ENCODE measurements at places on chromosomes 16 and 17.
A peak's percentile ranks its signal among the peaks of the same experiment; 100 is the strongest.

- no peak for DNase-seq
These were observed 127.1 kb downstream of the ENGASE start for GRCh38 chr17:79201536-79202227.

- no peak for DNase-seq
These were observed 55.0 kb downstream of the SALL1 start for GRCh38 chr16:51095890-51096626.

GRCh38 chr16:20938426-20938825 lies 37.9 kb downstream of the LYRM1 start:
- no peak for DNase-seq

- DNase-seq: no peak
These were observed 6.2 kb downstream of the SULT1A2 start for GRCh38 chr16:28590384-28591340.

- no peak for DNase-seq
These were observed 20.4 kb downstream of the DNAJC7 start for GRCh38 chr17:41996855-41997164.

- no peak for DNase-seq
These were observed 54.2 kb downstream of the CRISPLD2 start for GRCh38 chr16:84874004-84874435.

DNA sequence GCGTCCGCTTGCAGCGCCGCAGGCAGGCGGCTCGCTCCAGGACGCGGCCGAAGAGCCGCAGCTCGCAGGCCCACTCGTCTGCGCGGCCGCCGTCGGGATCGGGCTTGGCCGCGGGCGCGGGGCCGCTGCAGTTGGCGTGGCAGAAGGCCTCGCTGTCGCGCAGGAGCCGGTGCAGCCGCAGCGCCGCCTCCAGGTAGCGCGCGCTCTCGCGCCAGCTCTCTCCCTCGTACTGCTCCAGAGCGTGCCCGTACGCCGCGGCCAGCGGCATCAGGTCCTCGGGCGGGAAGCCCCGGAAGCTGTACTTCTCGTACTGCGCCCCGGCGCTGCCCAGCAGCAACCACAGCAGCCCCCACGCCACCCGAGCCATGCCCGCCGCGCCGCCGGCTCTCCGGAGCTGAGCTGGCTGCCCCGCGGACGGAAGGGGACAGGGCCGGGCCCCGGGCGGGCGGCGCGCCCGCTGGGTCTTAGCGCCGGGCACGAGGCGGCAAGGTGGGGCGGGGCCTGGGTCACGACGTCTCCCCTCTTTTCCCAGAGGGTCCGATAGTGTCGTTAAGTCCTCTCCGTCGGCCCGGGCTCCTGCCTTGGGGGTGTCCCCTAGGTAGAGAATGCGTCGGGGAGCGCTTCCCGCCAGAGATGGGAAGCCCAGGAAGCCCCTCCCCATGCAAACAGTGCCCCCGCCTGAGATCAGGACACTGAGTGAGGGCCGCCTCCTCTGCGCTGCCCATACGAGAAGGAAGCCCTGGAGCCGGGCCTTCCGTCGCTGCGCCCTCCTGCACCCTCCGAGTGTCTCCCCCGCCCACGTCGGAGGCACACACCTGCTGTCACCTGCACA lies at the start of gene P3H4:
P3H4 (minus strand) TSS at position 401 of the 832 bp plus-strand sequence; CDS start at position 367, 34 bp downstream.
- DNase-seq: peak; percentile 46

DNA sequence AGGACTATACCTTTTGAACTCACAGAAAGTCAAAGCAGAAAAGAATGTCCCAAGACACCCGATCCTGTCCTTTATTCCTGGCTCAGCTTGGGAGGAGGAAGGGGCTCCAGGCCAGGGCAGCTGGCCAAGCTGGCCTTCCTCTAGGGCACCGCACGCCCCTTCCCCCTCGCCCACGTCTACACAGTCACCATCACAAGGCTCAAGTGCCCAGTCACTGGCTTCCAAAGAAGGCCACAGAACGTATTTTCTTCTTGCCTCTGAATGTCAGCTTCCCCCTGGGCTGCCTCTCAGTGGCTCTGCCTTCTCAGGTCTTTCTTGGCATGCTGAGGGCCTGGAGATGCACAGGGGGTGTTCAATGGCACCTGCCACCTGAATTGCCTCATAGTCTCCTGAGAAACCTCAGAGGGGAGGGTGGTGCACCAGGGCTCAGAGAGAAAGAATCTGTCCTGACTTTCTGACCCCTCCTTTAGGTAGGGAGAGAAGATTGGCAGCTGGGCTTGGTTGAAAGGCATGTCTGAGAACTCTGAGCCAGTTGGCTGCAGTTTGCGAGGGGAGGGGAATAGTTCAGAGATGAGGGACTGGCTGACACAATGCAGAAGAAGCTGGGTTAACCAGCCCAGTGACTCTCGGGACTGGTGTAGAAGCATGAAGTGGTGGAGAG lies 2.1 kb downstream of the DHRS11 start:
- no peak for DNase-seq

GRCh38 chr16:23842137-23842600 lies 6.4 kb downstream of the PRKCB start:
- no peak for DNase-seq

GRCh38 chr17:63150994-63151464 lies 185.0 kb downstream of the TANC2 start:
- DNase-seq: no peak

DNA sequence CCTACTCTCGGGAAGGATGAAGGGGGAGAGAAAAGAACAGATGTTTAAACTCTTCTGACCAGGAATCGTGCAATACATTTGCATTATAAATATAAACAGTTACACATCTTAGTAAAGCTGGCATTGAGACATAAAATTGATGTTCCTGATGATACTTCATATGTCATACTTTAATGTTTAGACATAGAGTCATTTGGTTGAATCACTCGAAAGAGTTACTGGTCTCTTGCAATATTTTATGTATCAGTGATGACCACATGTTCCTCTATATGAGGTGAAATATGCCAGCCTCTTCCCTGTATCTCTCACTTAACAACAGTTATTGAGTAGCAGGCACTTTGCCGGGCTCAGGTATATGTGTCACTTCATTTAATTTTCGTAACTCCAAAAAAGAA lies 49.7 kb upstream of the PMFBP1 start:
- no peak for DNase-seq

- no peak for DNase-seq
These were observed 30.0 kb downstream of the SLC13A5 start for GRCh38 chr17:6683081-6683684.

DNA sequence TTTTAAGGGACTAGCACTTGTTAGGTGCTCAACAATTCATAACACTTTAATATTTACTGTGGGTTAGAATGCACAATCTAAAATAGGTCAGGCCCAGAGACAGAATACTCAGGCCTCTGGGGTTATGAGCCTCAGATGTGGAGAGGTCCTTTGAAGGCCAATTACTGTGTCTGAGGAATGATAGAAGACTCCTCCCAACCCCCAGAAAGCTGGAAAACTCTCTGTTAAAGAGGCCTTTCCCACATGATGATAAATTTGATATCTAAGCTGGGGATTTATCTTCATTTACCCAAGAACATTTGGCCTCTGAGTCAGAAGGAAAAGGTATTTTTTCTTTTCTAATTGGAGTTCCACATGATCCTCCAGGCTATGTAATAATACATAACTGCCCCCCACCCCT lies 41.1 kb upstream of the MMD start:
- DNase-seq: no peak

All from stimulated activated CD8-positive, alpha-beta memory T cell treated with anti-CD3 and anti-CD28 coated beads, Interleukin-4, amount 100 ng/mL, for 4 hours (primary cell).